ENCODE measurements at places on chromosomes 11 and 22. TPM values are rescaled to one million over a fixed set of nuclear protein-coding genes. Genes with fewer than 3 reads are reported as not detected.

NXPE2 gene
- not detected for total RNA-seq

SCUBE2 gene
- 0.50 TPM for total RNA-seq

DUSP8 gene
- 0.40 TPM for total RNA-seq

CDCA5 gene
- total RNA-seq, result 18.0 TPM

JAM3 gene
- 126 TPM for total RNA-seq

MMP7 gene
- total RNA-seq, result 0.57 TPM

XKR3 gene
- not detected for total RNA-seq

CARNS1 gene
- 0.13 TPM for total RNA-seq

PGR gene
- total RNA-seq, result under 0.01 TPM

SCN2B gene
- total RNA-seq, result not detected

CCDC134 gene
- 7.6 TPM for total RNA-seq

GAS2L1 gene
- total RNA-seq, result 23.8 TPM

NCAM1 gene
- 0.40 TPM for total RNA-seq

LGALS12 gene
- total RNA-seq, result not detected

OR2AG1 gene
- total RNA-seq, result not detected

OR52I1 gene
- not detected for total RNA-seq

OR8G1 gene
- total RNA-seq, result not detected

CLMP gene
- 11.0 TPM for total RNA-seq

SEPTIN3 gene
- 0.13 TPM for total RNA-seq

MMP12 gene
- total RNA-seq, result not detected

SELENOO gene
- 18.5 TPM for total RNA-seq
